Hematopoietic multipotent progenitor cell treated with erythropoietin and hydrocortisone succinate and interleukin-3 and kit ligand, for 4 days (in vitro differentiated cells): ENCODE measurements at places on chromosomes 7 and 10.

DNA sequence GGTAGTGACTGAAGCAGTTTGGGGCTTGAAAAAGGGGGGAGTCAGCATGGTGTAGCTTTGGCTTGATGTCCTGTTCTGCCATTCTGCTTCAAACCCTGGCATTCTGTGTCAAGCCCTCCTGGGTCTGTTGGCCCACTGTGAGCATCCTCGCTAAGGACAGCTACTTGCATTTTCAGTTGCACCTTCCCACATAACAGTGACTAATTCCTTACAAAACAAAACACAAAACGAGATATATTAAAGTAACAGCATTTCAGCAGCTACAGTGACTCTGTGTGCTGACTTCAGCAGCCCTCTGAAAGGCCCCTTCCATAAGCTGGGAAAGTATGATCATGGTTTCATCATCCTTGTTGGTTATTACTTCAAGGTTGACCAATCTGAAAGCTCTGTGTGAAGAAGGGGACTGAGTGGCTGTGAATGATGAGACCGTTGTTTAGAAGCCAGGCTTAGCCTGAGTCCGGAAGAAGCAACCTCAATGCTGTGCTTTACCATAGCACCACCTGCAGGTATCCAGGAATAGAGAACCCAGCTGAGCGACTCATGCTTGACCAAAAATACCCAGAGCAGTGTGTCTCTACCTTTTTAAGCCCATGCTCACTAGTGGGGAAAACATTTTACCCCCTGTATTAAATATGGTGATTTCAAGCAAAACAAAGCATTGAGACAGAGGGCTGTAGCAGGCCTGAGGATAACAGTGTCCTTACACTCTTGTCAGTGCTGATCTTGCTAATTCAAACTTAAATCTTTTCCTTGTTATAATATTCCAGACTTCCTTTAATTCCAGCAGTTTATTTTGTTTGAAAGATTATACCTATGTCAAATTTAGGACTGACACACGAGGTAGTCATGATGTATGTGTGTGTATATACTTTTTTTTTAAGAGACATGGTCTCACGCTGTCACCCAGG is 42.6 kb upstream of the CC2D2B start:
- peak; percentile 86 for DNase-seq

- no peak for DNase-seq
Measured at GRCh38 chr7:117017017-117017451, 63.7 kb downstream of the ST7 start.

GRCh38 chr10:21159669-21160068 is 262.6 kb upstream of the NEBL start:
- no peak for DNase-seq

GRCh38 chr7:84568781-84569180 is 374.2 kb upstream of the SEMA3A start:
- no peak for DNase-seq

- no peak for DNase-seq
Measured at GRCh38 chr7:98691619-98692018, 74.5 kb downstream of the NPTX2 start.
